ENCODE measurements at places on chromosomes 12 and 14.

DNA sequence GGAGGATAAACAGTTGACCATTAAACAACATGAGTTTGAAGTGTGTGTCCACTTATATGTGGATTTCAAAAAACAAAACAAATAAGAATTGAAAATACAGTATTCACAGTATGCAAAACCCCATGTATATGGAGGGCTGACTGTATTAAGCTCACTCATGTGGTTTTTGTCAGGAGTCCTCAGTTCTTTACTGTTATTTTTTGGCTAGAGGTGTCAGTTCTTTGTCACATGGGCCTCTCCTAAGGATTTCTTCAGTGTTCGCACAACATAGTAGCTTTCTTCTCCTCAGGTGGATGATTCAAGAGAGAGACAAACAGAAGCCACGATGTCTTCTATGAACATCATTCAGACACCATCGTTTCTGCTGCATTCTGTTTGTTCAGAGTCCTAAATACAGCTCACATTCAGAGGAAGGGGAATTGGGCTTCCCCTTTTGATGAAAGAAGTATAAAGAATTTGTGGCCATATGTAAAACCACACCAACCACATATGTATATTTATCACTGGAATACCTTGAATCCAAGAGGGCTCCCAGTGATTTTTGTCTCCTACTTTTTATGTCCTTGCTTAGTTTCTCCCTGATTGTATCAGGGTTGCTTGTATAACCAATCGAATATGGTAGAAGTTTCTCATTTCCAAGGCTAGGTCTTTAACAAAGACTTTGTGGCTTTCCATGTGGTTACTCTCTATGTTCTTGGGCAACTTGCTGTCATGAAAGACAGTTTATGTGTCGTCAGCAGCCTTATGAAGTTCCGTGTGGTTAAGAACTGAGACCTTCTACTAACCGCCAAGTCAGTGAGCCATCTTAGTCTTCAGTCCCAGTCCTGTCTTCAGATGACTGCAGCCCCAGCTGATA, 18.9 kb downstream of the MNAT1 start:
- peak; percentile 20 for DNase-seq

- no peak for DNase-seq
These were observed 303.0 kb downstream of the NUAK1 start for GRCh38 chr12:105835580-105836241.

DNA sequence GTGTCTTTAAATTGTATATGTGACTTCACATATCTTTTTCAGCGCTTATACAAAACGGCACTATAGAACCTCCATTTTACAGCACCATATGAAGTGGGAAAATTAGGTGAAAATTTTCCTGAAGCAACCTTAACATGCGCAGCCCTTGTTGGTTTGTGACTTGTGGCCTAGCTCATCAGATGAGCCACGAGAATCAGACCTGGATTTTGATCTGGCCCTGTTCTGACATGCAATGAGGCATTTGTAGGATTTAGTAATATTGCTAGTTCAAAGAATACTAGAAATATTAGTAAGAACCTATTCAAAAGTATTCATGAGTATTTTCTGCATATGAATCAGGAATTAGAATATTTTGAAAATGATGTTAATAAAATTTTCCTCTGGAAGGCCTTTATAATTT, 2.9 kb downstream of the CDKN1B start:
- no peak for DNase-seq

DNA sequence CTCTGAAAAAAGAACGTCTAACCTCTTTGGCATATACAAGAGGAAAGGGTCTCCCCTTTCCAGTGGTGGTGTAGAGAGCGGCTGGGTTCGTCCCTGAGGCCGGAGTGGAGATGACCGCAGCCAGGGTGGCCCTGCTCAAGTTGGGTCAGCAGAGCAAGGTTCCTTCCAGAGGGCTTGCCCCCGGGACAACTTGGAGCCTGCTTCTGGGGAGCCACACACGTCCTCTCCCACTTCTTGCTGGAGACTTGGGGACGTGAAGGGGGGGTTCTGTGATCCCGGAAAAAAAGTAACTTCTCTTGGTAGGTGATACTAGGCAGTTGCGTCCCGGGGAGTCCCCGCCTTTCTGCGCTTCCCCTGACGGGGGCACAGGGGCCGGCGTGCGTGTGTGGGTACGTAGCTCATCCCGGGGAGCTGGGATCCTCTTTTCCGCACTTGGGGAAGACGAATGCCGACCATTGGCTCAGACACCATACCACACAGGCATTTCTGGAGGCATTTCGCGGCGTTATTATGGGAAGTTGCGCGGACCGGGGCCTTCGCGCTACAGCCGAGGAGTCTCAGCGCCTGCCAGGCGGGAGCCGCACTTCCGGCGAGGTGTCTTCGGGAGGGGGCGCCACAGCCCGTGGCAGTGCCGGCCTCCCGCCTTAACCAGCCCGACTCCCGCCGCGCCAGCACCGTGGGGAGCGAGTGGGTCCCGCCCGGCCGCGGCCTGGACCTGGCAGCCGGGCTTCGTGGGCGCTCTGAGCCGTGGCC, 14.8 kb upstream of the PAX9 start:
- no peak for DNase-seq

DNA sequence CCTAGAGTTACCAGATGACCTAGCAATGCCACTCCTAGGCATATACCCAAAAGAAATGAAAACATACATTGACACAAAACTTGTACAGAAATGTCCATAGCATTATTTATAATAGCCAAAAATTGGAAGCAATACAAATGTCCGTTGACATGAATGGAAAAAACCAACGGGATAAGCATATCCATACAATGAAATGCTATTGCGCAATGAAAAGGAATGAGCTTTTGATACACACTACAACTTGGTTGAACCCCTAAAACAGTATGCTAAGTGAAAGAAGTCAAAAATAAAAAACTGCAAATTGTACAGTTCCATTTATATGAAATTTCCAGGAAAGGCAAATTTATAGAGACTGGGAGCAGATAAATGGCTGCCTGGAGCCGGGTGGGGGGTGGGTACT, 90.6 kb upstream of the G2E3 start:
- no peak for DNase-seq

DNA sequence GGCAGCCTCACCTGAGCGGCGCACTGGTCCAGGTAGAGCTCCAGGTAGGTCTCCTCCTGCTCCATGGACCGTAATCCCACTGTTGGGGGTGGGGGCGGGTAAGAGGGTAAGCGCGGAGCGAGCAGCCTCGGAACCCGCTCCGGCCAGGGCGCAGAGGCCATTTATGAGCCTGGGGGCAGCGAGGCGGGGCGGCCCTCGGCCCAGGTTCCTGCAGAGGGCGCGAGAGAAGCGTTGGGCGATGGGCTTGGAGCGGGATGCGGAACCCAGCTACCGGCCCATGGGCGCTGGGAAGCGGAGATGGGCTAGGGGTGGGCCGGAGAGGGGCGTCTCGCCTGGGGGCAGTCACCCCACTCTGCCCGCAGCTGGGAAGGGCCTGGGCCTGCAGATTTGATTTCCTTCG, at the start of gene TBPL2:
Gene TBPL2, minus strand, starts transcription at position 232 of the 400 bp plus-strand sequence. Its CDS starts 167 bp downstream, at position 65.
- no peak for DNase-seq

- DNase-seq, result no peak
These were observed 279.2 kb downstream of the ALG10 start for GRCh38 chr12:34301251-34302130.

DNA sequence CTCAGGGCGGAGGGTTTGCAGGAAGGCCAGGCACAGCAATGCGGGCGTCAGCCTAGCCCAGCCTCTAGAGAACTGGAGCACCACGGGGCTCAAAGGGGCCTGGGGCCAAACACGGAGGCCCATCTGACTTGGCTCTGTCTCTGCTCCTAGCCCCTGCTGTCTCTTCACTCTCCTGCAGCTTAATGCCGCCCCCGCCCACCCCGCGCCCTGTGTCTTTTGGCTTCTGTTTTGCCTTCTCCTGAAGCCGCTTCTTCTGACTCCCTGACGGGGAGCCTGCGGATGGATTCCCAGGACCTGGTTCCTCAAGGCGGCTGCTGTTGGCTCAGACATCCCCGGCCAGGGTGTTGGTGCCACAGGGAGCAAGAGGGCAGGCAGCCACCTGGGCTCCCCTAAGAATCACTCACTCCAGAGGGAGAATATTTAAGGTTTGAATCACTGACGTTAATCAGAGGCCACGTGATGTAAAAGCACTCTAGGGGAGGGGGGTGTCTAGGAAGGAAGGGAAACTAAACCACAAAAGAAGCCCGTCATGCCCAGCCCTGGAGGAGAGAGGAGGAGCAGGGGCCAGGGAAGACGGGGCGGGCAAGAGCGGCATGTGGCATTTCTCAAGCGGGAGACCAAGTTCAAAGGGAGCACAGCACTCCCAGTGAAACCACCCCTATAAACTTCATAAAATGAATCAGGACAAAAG, 36.9 kb upstream of the PRMT8 start:
- no peak for DNase-seq

GRCh38 chr12:12207746-12208145, 59.1 kb downstream of the LRP6 start:
- DNase-seq, result no peak

DNA sequence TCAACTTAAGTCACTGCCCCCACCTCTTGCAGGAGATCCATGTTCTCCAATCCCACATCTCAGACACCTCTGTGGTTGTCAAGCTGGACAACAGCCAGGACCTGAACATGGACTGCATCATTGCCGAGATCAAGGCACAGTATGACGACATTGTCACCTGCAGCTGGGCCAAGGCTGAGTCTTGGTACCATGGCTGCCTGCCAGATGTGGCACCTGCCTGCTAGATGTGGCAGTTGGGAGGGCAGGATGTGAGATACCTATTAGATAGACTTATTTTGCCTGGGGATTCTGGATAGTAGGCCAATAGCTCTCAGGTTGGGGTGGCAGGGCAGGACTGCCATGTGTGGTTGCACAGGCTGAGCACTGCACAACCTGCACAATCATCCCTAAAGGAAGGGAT, 7.9 kb upstream of the KRT86 start:
- no peak for DNase-seq

DNA sequence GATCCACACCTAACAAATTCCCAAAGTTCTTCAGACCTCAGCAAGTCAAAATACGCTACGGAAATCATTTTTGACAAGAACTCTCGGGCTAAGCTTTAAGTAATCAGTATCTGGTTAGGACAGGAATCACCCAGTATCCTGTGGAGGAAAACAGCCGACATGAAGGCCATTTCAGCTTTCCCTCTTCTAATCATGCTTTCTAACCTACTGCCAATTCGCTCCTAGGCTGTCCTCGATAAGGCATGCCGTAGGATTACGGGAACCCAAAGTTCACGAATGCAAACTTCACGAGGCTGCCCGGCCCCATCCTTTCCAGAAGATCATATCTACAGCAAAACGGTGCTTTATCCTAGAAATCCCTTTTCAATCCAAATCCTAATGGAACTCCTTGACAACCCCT, 81.8 kb upstream of the PTPRB start:
- DNase-seq, result no peak

GRCh38 chr12:124279846-124280360, 15.0 kb upstream of the RFLNA start:
- no peak for DNase-seq
